ENCODE measurements at places on chromosomes 16 and 17.

- DNase-seq: no peak
Measured at GRCh38 chr17:39063681-39064069, 87.8 kb downstream of the PLXDC1 start.

- no peak for DNase-seq
Measured at GRCh38 chr16:22313876-22314470, 16.8 kb downstream of the POLR3E start.

DNA sequence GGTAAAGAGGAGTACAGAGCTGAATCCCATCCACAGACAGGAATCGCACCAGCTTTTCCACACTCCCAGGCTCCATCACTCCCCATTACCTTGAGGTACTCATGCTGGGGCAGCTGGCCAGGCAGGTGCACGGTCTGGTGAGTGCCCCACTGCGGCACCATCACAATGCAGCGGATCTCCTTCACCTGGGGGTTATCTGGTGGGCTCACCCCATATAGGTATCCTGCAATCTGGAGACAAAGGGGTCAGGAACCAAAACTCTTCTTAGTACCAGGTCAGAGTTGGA lies 1.8 kb upstream of the RILP start:
- DNase-seq: no peak

- DNase-seq: peak; percentile 29
Measured at GRCh38 chr17:41689497-41690299, 1.0 kb downstream of the EIF1 start.

- no peak for DNase-seq
Measured at GRCh38 chr17:45034599-45034998, 16.8 kb downstream of the DCAKD start.

DNA sequence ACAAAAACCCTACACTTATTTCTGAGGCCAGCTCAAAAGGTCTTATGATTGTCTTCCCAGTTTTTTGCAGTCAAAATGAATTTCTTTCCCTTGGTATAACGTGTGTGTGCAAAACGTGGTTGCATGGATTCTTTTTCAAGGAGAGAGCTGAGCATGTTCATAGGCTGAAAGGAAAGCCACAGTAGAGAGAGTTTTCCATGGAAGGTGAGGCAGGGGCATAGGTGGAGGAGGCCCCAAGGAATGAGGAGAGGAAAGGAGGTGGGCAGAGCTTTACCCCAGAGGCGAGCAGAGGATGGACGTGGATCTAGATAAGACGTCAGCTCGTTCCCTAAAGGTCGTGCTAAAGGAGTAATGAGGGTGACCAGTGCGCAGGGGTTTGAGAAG lies 22.8 kb downstream of the TRPV2 start:
- no peak for DNase-seq

- no peak for DNase-seq
Measured at GRCh38 chr17:29143894-29144293, 36.3 kb downstream of the MYO18A start.

DNA sequence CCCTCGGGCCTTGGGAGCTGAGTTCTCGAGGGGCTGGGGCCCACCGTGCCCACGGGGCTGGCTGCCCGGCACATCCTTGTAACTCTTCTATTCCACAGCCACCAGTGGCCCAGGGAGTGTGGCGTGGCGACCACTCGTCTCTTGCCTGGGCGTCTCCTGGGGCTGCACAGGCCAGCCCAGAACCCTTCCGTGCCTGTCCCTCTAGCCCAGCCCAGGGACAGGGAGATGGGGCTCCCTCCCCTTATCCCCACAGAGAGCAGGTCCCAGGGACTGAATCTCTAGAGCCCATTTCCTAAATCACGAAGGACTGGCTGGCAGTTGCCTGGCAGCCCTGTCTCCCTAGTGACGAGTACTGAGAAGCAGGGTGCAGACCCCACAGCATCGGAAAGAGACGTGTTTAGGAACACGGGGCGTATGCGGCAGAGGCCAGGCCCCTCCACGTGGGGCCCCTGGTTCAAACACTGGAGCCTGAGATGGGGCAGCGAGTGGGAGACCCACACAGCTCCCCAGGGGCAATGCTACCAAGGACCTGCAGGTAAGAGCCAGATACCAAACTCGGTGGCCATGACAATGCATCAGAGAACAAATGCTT lies 51.0 kb downstream of the TIMM22 start:
- DNase-seq: no peak

- DNase-seq: no peak
Measured at GRCh38 chr17:57902800-57903759, 52.1 kb downstream of the CUEDC1 start.

- DNase-seq: no peak
Measured at GRCh38 chr16:21656795-21657768, 4.7 kb upstream of the IGSF6 start.

- no peak for DNase-seq
Measured at GRCh38 chr16:86217001-86217890, 293.1 kb upstream of the FOXF1 start.

GRCh38 chr16:89407925-89408300 lies 82.4 kb downstream of the ANKRD11 start:
- DNase-seq: no peak

GRCh38 chr17:38435795-38436194 lies 7.5 kb downstream of the ARHGAP23 start:
- DNase-seq: no peak

- DNase-seq: peak; percentile 47
Measured at GRCh38 chr17:48307814-48308411, 122.1 kb downstream of the SKAP1 start.

DNA sequence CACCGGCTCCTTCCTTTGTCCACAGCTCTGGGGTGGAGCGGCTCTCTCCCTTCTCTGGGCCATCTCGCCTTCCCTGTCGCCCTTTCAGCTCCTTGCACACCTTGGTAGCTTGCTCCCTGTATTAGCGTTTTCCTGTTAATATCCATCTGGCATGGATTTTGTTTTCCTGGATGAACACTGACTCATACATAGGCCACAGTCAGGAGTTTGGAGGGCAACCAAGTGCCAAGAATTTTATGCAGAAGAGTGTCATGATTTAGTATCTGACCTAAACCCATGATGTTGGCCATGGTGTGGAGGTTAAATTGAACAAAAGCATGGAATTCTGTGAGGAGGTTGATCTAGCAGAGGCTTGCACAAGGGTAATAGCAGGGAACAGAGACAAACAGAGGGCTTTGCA lies 180.9 kb downstream of the AIPL1 start:
- no peak for DNase-seq

DNA sequence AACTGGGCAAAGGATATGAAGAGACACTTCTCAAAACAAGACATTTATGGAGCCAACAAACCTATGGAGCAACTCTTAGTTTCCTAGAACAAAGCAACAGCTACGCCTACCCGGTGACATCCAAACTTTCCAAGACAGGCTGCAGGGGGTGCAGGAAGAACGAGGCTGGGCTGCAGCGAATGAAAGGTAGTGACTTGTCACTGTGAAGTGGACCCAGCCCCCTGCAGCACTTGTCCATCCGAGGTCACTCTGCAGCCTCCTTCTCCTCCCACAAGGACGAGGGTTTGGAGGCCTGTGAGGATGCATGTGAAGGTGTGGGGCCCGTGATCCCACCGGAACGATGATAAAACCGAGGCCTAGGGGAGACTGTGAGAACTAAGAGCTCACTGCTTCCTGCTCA lies 192.6 kb upstream of the RPL38 start:
- DNase-seq: no peak

- DNase-seq: no peak
Measured at GRCh38 chr17:80519091-80519781, 25.4 kb upstream of the RPTOR start.

- peak; percentile 84 for DNase-seq
Measured at GRCh38 chr17:7136266-7136877, 21.8 kb upstream of the ASGR2 start.

GRCh38 chr17:63998721-63999679 lies 849 bp downstream of the PRR29 start:
- no peak for DNase-seq

GRCh38 chr16:58511933-58512815 lies 3.1 kb upstream of the SETD6 start:
- peak; percentile 89 for DNase-seq

GRCh38 chr16:55439101-55439690 lies 39.8 kb upstream of the MMP2 start:
- DNase-seq: no peak

- DNase-seq: no peak
Measured at GRCh38 chr16:15553313-15554088, 89.5 kb downstream of the MARF1 start.

DNA sequence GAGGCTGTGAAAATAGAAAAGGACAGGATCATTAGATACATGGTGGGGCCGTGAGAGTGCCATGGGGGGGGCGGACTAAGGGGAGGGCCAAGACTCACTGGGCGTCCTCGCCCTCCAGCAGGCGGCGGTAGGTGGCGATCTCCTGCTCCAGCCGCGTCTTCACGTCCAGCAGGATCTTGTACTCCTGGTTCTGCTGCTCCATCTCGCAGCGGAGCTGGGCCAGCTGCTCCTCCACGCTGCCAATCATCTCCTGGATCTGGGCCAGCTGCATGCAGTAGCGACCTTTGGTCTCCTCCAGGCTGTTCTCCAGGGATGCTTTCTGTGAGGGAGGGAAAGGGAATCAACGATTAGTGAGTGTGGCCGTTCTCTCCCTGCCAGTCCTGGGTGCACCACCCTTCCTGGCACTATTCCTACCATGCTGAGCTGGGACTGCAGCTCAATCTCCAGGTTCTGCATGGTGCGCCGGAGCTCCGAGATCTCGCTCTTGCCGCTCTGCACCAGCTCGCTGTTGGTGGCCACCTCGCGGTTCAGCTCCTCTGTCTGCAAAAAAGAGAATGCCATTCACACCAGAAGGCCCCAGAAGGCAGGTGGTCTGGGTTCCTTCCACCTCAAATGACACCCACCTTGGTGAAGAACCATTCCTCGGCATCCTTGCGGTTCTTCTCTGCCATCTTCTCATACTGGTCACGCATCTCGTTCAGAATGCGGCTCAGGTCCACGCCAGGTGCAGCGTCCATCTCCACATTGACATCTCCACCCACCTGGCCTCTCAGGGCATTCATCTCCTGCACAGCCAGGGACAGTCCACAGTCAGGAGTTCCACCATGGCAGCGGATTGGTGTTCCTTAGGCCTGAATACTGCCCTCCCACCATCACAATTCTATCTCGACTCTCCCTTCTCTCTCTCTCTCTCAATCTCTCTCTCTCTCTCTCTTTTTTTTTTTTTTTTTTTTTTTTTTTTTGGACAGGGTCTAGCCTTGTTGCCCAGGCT lies 3.3 kb downstream of the KRT14 start:
- DNase-seq: no peak

DNA sequence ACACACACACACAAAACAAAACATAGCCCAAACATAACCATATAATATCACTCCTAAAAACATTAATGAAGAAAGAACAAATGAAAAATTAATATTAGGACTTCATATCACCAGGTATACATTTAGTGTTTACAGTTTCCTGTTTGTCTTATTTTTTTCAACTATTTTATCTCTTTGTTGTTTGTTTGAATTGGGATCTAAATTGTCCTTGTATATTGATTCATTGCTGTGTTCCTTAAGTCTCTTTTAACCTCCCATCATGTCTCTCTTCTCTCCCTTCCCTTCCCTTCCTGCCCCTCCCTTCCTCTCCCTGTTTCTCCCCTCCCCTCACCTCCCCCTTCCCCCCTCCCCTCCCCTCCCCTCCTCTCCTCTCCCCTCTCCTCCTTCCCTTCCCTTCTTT lies 23.8 kb upstream of the CBLN1 start:
- no peak for DNase-seq

GRCh38 chr17:5683241-5683640 lies 98.9 kb upstream of the NLRP1 start:
- no peak for DNase-seq

DNA sequence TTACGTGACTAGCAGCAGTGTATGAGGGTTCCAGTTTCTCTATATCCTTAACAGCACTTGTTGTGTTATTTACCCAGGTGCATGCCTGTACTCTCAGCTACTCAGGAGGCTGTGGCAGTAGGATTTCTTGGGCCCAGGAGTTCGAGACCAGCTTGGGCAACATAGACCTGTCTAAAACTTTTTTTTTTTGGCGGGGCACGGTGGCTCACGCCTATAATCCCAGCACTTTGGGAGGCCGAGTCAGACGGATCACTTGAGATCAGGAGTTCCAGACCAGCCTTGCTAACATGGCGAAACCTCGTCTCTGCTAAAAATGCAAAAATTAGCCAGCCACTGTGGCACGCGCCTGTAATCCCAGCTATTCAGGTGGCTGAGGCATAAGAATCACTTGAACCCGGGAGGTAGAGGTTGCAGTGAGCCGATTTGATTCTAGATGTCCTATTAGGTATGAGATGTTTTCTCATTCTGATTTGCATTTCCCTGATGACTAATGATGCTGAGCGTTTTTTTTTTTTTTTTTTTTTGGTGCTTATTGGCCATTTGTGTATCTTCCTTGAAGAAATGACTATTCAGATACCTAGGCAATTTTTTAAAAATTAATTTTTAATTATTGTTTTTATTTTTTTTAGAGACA lies 13.4 kb downstream of the CASC3 start:
- DNase-seq: no peak

- DNase-seq: no peak
Measured at GRCh38 chr17:77869665-77870132, 88.8 kb upstream of the TNRC6C start.

GRCh38 chr16:80611930-80612327 lies 71.1 kb downstream of the DYNLRB2 start:
- no peak for DNase-seq

DNA sequence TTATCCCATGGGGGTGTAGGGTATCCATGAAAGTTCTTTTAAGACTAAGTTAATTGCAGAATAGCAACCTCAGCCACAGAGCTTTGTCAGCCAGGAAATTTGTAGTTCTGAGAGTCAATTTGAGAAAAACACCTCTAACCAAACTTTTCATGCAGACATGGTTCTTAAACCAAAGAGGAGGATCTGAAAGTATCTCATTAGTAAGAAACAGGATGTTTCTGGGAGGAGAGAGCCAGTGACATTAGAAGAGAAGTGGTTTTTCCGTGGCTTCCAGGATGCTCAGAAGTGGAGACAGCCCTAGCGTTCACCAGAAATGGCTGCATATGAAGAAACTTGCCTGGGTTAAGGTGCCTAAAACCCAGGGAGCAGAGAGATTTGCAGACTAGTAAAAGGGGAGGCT lies 7.9 kb downstream of the GNAO1 start:
- no peak for DNase-seq
